ENCODE measurements at places on chromosomes 13 and 19. TPM values are rescaled to one million over a fixed set of nuclear protein-coding genes. Genes with fewer than 3 reads are reported as not detected.

The FUT1 gene
- 3.9 TPM for total RNA-seq

The AMER2 gene
- total RNA-seq, result 0.09 TPM

The HNRNPM gene
- total RNA-seq, result 110 TPM

The FRY gene
- total RNA-seq, result 34.7 TPM

The MEIOSIN gene
- total RNA-seq, result not detected

The LRRC63 gene
- not detected for total RNA-seq
